ENCODE measurements at places on chromosomes 4 and X. TPM values are rescaled to one million over a fixed set of nuclear protein-coding genes. Genes with fewer than 3 reads are reported as not detected.

NUDT11 gene
- total RNA-seq: 9.0 TPM

POF1B gene
- 0.43 TPM for total RNA-seq

CPEB2 gene
- total RNA-seq: 16.2 TPM

NWD2 gene
- not detected for total RNA-seq

IL13RA2 gene
- total RNA-seq: 0.53 TPM

C4orf46 gene
- total RNA-seq: 34.8 TPM

XPNPEP2 gene
- not detected for total RNA-seq

OTC gene
- total RNA-seq: 0.07 TPM

MAGED4B gene
- 1.2 TPM for total RNA-seq

COL4A6 gene
- 2.1 TPM for total RNA-seq

ZNF81 gene
- 7.6 TPM for total RNA-seq

CHRNA9 gene
- not detected for total RNA-seq

GBA3 gene
- total RNA-seq: not detected

DIPK2B gene
- total RNA-seq: 39.3 TPM

PAGE4 gene
- not detected for total RNA-seq
